ENCODE measurements at places on chromosomes 5 and 9.
A peak's percentile ranks its signal among the peaks of the same experiment; 100 is the strongest.

DNA sequence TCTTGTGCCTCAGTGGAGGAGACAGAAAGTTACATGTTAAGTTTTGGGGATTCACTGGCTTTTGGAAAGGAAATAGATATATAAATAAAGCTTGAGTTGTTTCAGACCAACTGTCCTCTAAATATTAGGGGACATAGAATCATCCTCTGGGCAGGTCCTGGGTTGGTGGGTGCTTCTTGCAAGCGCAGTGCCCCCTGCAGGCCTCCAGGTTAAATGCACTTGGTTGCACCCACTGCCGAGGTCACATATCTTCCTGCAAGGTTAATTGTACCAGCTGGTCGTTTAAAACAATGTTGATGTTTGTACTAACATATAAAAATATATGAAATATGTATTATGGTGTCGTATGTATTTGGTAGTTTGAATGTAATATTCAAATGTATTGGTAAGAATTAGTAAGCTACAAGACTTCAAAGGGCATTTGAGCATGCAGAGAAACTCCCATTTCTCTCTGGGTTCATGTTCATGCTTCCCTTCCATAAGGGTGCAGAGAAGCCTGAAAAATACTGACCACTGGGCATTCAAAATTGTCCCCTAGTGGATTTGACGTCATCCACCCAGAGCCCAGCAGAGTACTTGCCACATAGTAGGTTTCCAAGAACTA is 87.0 kb downstream of the ZNF618 start:
- peak; percentile 35 for DNase-seq

GRCh38 chr5:124519396-124519795 is 227.0 kb downstream of the ZNF608 start:
- no peak for DNase-seq

DNA sequence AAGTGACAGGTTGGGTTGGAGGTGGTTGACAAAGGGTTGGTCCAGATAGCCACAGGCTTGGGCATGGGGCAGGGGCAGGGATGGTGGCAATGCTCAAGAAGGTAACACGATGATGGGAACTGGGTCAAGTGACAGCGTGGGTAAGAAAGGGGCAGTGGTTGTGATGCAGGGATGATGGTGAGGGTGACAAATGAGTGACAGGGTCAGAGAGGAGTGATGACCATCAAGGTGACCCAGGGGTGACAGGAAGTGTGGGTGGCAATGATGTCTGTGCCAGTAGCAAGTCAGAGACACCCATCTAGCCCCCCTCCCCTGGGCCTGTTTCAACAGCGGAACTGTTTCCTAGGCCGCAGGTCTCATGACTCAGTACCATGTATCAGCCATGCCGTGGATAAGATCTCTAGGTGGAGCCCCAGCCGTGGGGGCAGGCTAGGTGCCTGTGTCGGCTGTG is 20.5 kb downstream of the AQP3 start:
- DNase-seq = no peak

- peak; percentile 57 for DNase-seq
These were observed 56.2 kb downstream of the DUSP1 start for GRCh38 chr5:172714491-172715420.

- DNase-seq = no peak
These were observed 268.4 kb downstream of the FAM170A start for GRCh38 chr5:119897537-119898370.

- no peak for DNase-seq
These were observed 3.1 kb downstream of the CAMK4 start for GRCh38 chr5:111227226-111227782.

DNA sequence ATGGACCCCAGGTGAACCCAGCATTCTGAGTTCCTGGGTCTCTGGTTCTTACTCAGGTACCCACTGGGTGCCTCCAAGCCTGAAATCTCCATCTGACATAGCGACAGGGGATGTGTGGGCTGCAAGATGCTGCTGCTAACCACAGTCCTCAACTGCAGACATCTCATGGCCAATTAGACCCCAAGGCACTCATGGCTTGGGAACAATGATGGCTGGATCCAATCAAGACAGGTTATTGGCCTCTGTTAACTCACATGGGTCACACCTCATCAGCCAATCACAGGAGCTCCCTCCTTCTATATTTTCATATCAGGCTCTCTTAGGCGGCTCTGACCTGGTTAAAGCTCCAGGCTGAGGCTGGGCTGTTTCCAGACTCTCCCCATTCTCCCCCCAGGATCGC is 57.0 kb downstream of the CXXC5 start:
- DNase-seq = no peak

- DNase-seq = no peak
These were observed 19.3 kb downstream of the PUM3 start for GRCh38 chr9:2824564-2824963.

GRCh38 chr5:115686738-115687074 is 60.9 kb upstream of the TMED7 start:
- no peak for DNase-seq

GRCh38 chr5:119330367-119331183 is 25.2 kb upstream of the TNFAIP8 start:
- no peak for DNase-seq

GRCh38 chr5:149790276-149790675 is 60.2 kb downstream of the PPARGC1B start:
- DNase-seq = no peak

- no peak for DNase-seq
These were observed 671.3 kb downstream of the LRRC70 start for GRCh38 chr5:63249960-63250359.

DNA sequence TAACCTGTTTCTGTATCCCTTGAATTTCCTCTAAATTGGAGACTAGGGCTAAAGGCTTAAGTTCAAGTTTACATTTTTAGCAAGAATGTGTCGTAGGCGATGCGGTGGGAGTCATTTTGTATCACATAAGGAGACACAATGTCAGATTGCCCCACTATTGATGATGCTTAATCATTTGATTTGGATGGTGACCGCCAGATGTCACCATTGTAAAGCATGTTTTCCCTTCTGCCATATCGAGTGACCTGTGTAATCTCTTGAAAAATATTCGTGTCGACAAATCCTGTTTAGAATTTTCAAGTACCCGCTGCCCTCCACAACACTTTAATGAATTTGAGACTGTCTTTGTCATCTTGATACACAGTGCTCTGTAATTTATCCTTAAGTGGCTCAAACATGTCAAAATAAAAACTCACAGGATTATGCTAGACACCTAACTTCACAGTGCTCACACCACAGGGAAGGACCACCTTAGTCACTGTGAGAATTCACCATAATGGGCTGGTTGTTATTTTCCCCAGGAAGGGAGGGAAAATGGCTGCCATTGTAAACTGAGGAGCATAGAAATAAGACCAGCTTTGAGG is 34.5 kb upstream of the SLC46A2 start:
- DNase-seq = no peak

GRCh38 chr5:168451565-168451964 is 34.7 kb upstream of the RARS1 start:
- no peak for DNase-seq

GRCh38 chr9:79012561-79012960 is 559.2 kb upstream of the TLE4 start:
- DNase-seq = no peak

GRCh38 chr5:99453196-99453595 is 524.4 kb upstream of the CHD1 start:
- DNase-seq = no peak

DNA sequence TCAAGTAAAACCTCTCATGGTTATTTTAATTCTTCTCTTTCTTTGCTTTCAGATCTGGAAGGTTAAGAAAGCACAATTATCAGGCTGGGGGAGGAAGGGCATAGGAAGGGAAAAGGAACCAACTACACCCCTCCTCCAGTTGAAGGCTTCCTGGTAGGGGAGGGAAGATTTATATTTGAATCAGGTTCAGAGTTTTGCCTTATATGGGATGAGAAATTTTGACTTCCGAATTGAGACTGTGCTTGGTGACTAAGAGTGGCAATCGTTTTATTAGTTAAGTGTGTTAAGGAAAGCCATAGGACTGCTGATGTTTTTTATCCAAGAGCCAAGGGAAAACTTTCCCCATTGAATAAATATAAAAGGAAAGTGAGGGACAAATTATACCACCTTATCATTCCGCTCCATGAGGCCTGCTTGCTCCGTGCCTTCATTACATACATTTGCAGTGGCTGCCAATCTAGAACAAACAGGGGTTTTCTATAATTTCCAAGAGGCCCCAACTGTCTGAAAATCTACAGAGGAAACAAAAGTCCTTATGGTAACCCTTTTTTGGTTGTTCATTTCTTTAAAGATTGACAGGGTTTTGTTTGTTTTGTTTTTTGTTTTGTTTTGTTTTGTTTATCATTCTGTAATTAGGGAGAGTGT is 115.7 kb upstream of the EPB41L4A start:
- DNase-seq = no peak

DNA sequence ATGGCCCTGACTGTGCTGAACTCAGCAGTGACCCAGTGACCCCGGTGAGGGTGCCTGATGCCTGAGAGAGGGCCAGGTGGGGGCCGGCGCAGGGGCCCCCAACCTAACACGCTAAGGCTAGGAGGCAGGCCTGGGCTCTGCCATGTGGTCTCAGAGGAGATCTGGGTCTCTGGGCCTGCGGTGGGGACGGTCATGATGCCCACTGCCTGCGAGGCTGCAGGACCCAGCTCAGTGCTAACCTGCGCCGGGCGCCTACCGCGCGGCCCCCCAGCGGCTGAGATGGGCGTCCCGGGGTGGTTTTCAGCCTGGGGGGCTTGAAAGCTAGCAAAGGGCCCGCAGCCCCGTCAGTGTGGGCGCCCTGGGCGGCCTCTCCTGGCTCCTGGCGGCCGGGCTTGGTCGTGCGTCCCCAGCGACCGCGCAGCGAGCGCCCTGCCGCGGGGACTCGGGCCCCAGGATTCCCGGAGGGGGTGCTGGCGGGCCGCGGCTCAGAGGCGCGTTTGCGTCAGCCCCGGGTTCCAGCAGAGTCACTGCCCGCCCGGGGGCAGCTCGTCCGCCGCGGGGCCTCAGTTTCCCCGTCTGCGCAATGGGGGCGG is 2.5 kb downstream of the EGFL7 start:
- DNase-seq = no peak

DNA sequence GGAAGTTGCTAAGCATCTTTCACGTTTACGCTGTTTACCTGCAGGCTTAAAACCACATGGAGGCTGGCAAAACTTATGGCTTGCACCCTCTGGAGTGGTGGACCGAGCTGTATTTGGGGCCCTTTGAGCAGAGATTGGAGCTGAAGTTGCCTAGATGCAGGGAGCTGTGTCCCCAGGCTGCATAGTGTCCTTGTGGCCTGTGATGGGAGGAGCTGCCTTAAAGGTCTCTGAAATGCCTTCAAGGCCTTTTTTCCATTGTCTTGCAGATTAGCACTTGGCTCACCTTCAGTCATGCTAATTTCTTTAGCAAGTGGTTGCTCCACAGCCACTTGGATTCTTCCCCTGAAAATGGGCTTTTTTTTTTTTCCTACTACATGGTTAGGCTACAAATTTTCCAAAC is 81.5 kb upstream of the CHD1 start:
- DNase-seq = no peak

DNA sequence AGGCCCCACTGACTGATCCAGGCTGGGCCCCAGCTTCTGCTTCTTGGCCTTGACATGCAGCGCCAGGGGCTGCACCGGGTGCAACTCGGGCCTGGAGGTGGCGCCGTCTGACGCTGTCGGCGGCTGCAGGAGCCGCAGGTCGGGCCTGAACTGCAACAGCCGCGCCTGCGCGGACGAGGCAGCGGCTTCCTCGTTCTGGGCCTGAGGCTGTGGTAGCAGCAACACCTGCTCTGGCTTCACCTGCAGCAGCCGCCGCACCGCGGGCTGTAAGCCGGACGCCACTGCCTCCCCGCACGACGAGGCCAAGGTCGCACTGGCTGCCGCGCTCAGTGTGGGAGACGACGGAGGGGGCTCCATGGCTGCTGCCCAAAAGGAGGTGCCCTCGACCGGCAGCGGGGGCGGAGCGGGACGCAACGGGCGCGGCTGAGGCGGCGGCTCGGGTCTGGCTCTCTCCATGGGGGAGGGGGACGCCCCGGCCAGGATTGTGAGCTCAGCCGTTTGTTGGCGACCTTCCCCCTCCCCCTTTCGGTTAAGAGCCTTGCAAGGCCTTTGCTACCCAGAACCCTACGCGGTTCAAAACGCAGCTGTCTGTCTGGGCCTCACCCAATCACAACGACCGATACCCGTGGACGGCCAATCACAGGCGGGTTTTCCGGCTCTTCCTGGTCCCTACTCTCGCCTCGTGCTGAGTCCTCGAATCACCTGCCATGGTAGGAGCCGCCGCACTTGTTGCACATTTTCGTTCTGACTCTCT is 438 bp downstream of the SOX30 start:
- DNase-seq = peak; percentile 68

DNA sequence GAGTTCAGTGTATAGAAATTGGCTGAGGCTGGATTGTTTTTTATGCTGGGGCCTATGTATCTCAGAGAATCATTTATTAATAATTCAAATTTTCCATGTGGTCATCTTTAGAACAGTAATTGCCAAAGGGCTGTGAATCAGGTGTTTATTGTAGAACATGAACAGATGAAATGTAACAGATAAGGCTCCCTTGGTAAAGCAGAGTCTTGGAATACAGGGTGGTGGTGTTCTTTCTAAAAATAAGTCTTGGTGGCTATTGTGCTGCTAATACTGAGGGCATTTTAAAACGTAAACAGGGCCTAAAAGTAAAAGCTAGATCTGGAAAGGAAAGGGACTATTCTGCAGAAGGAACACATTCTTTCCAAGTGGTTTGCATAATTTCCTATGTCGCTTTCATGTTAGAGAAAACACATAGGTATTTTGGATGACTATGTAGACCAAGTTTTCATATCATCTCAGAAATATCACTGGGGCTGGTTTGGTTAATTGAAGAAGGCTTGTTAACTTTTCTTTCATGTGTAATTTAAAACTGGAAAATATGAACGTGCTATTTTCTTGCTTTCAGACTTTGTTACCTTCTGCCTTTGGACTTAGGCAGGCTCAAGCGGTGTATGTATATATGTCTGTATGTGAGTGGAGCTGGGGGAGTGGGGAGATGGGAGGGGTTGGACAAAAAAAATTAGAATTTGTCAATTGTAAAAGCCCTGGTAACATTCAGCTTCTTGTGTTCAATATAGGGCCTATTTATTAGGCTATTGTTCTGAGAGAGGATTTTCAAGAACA is 119.9 kb upstream of the ANKRD55 start:
- DNase-seq = no peak

GRCh38 chr9:134895567-134895907 is 14.9 kb downstream of the FCN2 start:
- no peak for DNase-seq

DNA sequence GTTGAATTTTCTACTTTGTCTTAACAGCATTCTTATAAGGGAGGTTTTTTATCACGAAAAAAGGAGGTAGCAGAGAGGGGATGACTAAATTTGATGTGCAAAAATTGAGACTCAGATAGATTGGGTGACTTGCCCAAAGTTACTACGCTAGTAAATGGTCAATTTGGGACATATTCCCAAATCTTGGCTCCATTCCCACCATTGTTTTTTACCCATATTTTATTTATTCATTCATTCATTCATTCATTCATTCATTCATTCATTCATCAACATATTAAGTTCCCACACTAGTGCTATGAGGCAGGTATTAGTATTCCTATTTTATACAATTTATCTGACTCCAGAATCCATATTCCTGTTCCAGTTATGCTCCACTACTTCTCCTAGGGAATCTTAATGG is 85.6 kb downstream of the HACD4 start:
- no peak for DNase-seq
